Stimulated activated CD8-positive, alpha-beta memory T cell treated with anti-CD3 and anti-CD28 coated beads, Interleukin-2, amount 100 ng/mL, for 1 hour (primary cell): ENCODE measurements at places on chromosomes 3 and 15.

- DNase-seq, result no peak
Observed at GRCh38 chr15:66912001-66912400, 153.4 kb upstream of the SMAD3 start.

- no peak for DNase-seq
Observed at GRCh38 chr3:56673781-56674457, 9.1 kb downstream of the TASOR start.

DNA sequence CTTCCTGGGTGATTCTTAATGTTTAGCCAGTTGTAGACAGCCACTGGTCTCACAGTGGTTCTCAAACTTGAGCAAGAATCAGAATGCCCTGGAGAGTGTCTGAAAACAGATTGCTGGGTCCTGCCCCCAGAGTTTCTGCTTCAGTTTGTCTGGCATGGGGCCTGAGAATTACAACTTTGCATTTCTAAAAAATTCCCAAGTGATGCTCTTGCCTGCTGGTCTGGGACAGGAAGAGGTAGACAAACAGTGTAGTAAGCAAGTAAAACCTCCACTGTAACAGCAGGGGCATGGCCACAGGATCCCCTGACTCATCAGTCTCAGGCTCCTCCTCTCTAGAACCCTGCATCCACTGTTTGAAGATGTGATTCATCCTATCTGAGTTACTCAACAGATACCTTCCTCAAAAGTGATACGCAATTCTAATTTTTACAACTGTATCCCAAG lies 36.5 kb downstream of the DZIP1L start:
- DNase-seq, result no peak

DNA sequence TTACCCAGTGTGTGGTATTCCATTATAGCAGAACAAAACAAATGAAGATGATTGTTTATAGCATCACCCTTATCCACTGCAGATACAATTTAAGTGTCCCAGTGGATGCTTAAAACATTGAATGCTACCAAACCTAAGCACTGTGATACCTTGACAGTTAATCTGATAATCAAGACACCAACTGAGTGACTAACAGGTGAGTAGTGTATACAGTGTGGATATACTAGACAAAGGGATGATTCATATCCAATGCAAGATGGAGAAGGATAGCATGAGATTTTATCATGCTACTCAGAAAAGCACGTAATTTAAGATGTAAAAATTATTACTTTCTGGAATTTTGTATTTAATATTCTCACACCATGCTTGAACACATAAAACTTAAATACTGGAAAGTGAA lies 1449.0 kb downstream of the OTOL1 start:
- no peak for DNase-seq

DNA sequence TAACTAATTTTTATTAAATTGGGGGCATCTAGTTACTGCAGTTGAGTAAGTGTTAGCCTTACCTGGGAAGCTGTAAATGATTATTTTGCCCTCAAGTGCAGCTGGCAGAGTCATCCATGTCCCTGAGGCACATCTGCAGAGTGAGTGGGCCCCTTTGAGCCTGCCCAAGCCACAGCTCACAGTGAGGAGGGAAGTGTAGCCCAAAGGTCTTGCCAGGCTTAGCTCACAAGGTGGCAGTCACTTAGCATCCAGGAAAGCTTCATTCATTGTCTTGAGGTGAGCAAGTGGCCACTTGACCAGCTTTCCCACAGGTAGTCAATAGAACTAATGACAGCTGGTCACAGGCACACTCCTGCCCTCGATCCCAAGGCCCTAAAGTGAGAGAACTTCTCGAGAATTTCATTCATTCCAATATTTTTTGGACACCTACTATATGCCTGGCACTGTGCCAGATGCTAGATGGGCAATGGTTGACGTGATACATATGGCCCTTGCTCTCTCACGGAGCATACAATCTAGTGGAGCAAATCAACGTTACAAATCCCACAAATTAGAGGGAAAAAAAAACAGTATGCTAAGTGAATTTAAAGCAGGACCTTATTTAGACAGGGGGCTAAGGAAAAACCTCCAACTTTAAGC lies 163.3 kb upstream of the IL12A start:
- DNase-seq, result no peak

DNA sequence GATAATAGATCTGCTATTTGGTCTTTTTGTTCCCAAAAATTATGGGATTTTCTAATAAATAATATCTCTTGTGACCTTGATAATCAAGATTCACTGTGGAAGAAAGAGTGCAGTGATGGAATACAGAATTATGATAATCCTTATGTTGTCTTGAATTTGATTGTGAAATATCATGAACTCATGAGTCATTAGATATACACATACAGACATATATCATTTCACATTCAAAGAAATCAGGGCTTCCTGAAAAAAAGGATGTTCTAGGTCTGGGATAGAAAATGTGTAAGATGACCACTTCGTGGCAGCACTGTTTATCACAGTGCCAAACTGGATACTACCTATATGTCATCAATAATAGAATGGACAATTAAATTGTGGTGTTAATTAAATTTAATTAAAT lies 97.7 kb downstream of the DPH6 start:
- DNase-seq, result no peak

DNA sequence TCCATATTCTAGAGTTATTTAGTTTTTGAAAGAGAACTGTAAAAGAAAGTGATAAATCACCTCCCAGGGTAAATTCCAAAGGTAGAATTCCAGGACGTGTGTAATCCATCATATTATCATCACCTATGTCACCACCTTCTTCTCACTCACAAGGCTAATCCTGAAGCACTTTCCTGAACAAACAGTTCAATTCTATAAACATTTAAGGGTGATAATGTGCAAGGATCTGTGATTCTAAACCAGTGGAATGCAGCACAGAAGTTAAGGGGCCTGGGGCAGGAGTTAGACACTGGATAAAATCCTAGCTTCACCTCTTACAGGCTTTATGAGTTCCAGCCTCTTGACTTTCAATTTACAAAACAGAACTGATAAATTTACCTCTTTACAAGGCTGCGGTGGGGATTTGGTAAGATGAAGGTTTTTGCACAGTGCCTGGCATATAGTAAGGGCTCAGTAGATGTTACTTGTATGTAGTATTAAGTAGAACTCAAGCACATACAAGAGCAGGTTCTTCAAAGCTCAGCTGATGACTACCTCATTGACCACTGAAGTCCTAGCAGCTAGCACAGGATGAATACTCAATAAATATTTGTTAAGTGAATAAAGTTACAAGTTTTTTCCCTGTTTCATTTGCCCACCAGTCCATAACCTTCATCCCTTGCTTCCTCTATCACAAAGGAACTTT lies 47.3 kb upstream of the CCDC80 start:
- DNase-seq, result no peak

DNA sequence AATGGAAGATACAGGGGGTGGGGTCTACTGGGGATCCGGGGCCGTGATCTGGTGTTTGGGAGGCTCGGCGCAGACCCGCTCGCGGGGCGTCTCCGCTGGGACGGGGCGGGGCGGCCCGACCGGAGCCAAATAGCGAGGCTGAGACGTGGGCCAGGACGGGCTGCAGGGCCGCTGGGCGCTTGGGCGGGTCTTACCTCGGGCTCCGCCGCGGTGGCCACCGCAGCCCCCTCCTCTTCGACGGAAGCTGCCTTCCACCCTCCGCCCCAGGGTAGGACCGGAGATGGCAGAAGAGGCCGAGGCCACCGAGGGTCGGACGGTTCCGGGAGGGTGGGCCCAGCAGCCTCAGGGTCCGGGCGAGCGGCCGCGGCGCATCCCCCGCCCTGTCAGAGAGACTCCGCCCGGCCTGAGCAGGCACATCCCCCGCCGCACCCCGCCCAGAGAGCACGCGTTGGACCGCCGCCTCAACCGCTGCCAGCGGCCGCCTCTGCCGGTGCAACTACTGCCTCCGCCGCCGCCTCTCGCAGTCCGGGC lies 399 bp downstream of the MYO9A start:
- peak; percentile 39 for DNase-seq

DNA sequence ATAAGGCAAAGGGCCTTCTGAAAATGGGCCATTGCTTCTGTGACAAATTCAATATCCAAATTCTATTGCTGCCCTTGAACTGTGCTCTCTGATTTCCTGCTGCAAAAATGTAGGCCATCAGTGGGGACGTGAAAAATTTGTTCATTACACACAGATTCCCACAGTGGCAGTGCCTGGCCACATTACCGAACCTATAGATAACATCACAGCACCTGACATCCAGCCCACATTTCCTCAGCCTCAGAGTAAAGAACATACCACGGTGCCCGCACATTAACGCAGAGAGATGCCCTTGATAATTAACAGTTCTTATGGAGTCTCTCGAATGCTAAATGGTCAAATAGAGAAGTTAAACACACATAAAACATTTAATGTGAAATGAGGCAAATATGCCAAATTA lies 931.6 kb upstream of the CFAP20DC start:
- no peak for DNase-seq

GRCh38 chr3:179766416-179767133 lies 113.7 kb downstream of the USP13 start:
- no peak for DNase-seq

GRCh38 chr3:12175844-12176453 lies 17.2 kb upstream of the TIMP4 start:
- no peak for DNase-seq

DNA sequence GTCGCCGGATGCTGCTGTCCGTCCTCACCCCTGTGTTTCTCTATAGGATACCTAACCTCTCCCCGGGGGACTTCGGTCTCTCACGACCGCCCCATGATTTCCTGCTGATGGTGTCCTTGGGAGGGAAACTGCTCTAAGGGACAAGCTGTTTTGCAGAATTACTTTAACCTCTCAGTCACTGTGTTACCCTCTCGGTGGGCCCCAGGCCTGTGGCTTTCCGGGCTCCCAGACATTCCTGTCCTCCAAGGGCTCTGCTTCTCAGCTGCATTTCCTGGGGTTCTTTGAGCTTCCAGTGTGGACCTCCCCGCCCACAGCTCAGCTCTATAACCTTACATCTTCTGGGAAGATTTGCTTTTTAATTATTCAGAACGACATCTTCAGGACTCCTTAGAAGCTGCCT lies 40.9 kb downstream of the CHST2 start:
- DNase-seq, result no peak

- no peak for DNase-seq
Observed at GRCh38 chr3:15728766-15729165, 69.0 kb downstream of the ANKRD28 start.

DNA sequence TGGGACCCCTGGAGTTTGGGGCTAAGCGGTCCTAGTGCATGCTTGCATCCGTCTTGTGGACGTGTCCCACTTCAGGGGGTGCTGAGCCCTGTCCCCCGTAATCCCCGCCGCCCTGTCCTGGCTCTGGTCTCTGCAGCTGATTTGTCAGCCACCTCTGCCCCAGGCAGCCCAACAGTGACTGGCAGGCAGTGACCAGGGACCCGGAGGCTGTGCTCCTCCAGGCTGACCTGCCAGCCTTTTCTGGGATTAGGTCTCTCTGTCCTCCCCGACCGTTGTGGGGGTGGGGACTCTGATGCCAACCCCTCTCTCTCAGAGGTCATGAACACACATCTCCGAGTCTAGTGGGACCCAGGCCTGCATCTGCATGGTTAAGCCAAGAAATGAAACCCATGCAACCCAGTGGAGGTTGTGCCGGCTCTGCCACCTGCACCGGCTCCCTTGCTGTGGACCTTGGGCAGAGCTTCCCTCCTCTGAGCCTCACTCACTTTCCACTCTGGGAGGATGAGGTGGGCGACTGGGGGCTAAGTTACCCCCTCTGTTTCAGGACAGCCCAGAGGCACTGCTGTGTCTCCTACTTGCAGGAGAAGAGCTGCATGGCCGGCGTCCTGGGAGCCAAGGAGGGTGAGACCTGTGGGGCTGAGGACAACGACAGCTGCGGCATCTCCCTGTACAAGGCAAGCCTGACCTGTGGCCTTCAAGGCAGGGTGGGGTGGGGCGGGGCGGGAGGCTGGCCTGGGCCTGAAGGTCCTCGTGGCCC lies 60.2 kb downstream of the FBLN2 start:
- no peak for DNase-seq

DNA sequence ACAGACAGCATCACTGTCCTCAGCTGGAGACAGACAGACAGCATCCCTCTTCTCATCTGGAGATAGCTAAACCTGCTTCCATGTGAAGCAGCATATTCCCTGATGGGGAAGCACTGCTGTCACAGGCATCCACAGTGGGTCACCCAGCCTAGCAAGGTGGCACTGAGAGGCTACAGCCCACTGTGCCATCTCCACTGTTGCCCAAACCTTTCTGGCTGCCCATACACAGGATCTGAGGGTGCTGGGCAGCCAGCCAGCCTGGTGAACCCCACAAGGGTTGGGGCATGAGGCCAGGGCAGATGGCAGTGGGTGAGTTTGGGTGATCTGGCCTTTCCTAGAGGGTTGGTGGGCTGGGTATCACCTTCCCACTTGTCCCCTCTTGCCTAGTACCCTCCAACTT lies 11.7 kb downstream of the CHST13 start:
- no peak for DNase-seq

- DNase-seq, result no peak
Observed at GRCh38 chr3:10928407-10928960, 64.1 kb upstream of the SLC6A1 start.

GRCh38 chr3:16570113-16570512 lies 35.1 kb downstream of the DAZL start:
- no peak for DNase-seq

DNA sequence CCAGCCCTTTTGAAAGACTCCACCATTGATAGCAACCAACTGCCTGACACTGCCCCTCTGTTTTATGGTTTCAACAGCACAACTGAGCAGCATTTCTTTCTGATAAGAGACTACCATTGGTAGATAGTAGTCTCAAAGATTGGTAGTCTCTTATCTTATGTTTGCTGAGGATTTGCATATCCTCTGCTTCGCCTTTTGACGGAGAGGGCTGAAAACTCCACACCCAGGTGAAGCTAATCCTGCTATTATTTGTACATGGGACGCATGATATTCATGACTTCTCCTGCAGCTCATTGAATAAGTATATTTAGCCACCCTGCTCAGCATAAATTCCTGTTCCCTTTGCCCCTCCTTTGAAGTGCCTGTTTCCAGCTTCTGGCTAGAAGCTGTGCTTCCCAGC lies 119.4 kb upstream of the STRIT1 start:
- DNase-seq, result no peak
